GM18507 (cell line): ENCODE measurements at places on chromosomes 5 and 9.

DNA sequence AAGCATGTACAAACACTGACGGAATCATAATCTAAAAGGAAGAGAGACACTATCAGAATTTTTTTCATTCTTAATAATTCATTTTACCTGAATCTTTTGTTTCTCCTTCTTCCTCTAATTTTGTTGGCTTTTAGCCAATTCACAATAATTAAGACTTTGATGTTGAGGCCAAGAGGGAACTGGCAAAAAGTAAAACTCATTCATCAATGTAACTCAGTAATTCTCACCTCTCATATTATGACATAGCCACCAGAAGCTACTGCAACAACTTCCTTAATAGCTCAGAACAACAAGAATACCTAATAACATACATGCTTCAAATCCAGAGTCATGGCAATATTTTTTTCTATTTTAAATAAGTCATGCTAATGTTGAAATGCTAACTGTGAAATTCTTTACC is 64.5 kb downstream of the MCTP1 start:
- no peak for DNase-seq

GRCh38 chr5:170625221-170626165 is 121.7 kb downstream of the KCNIP1 start:
- no peak for DNase-seq

DNA sequence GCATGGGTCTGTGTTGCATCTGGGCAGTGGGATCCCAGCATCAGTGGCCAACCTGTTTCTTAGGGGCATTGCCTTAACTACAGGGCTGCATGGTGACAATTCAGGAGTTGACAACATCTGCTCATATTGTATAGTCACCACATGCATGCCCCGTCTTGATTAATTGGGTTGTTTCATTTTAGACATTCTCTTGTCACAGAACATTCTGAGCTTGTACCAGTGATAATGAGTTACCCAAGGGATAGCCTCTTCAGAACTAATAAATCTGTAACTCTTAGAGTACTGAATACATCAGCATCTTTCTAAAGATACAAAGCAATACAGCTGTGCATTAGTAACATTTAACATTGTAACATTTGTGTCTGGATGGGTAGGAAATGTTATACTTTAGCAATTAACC is 426.5 kb upstream of the CD180 start:
- no peak for DNase-seq

- peak; percentile 26 for DNase-seq
Observed at GRCh38 chr5:177133853-177134696, 502 bp downstream of the NSD1 start.

GRCh38 chr9:7752481-7752880 is 47.1 kb downstream of the DMAC1 start:
- DNase-seq: no peak

DNA sequence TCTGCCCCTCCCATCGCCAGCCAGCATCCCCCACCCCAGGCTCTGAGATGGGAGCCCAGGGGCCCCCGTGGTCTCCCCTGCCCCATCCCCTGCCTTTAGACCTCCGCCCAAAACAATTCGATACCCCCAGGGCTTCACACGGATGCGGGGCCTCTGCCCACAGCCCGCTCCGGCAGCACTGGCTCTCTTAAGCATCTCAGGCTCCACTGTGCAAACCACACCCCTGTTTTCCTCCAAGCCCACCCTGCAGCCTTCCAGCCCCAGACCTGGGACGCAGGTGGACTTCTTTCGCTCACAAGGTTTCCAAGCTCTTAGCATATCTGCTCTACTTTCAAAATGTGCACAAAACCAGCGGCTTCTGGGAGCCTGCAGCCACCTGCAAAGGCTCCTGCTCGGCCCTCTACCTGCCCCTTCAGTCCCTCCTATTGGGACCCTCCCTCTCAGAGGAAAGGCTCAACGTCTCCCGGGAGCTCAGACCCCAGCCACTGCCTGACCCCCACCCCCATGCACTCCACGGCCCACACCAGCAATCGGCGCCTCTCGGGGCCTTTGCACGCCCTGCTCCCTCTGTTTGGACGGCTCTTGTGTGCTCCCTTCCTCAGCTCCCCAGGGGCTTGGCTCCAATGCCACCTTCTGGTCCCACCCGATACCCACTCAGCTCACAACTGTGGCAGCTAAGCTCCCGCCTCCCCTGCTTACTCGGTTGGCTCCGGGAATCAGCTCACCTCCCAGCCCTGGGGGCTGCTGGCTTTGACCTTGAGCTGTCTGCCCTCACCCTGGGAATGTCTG is 918 bp upstream of the SLC9A3 start:
- no peak for DNase-seq

GRCh38 chr9:136724772-136725171 is 12.4 kb downstream of the DIPK1B start:
- DNase-seq: no peak

GRCh38 chr5:149422366-149423048 is 43.4 kb upstream of the IL17B start:
- no peak for DNase-seq

GRCh38 chr5:85813146-85813545 is 804.6 kb upstream of the COX7C start:
- no peak for DNase-seq

DNA sequence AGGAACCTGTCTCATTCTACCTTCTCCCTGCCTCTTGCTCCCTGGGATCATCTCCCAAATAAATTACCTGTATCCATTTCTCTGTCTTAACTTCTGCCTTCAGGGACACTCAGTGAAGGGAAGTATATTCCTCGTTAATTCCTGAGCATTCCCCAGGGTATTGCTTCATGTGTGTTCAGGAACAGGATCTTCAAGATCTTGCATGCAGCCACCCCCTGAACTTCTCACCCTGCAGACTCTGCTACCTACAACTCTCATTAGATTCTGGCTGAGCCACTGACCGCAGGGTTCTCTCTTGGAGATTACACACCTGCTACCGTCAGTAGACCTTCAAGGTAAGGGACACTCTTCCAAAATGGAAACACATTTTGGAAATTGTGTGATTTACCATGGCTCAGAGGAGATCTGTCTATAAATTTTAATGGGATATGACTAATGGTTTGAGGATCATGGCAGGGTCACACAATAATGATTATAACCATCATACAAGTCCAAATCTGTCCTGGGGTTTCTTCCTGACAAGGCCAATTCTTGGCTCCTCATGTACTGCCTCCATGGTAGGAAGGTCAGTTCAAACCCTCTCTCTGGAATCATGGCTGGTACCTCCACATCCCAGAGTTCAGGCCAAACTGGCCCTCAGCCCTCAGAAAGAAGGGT is 38.9 kb upstream of the UGCG start:
- DNase-seq: no peak

GRCh38 chr9:22446950-22447617 is 460 bp downstream of the DMRTA1 start:
- DNase-seq: no peak

DNA sequence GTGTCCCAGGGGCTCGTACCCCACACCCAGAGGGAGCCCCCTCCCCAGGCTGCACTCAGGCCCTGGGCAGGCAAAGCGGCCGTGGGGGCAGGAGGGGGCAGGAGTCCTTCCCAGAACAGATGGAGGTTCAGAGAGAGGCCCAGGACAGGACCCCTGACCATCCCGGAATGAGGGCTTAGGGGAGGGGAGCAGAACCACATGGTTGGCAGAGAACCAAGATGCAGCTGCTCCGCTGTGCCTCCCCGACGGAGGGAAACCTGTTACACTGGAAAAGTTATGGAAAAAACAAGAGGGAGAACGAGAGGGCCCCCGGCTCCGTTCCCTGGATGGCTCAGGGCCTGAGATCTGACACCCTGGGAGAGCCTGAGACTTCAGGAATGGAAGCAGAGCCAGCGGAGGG is 22.7 kb downstream of the SLC12A7 start:
- DNase-seq: no peak

GRCh38 chr5:154221371-154221896 is 30.9 kb downstream of the GALNT10 start:
- DNase-seq: no peak

DNA sequence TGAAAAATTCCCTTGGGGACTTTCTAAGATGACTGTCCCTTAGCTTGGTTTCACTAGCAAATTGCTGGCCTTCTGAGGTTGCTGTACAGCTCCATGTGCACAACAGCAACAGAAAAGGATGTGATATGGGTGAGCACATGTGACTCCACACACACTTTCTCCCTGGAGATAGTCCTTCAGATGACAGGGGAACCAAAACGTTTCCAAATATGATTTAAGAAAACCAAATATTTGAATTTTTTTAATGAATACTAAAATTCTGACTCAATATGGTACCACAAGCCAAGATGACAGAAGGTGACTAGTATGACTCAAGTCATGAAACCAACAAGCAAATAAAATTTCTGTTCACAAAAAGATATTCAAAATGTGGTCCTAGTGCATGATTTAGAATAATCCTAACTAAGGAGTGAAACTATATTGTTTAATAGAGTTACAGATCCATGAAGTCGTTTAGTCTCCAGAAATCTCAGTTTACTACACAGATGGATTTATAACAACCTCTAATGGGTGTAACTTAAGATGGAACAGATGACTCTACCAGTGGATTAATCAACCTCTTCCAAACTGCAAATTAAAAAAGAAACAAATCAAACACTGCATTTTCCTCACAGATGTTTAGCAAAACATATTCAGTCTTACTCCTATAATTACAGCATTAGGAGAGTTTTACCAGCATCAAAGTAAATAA is 144.8 kb upstream of the PIK3R1 start:
- DNase-seq: peak; percentile 50

GRCh38 chr9:76365028-76365427 is 29.2 kb downstream of the RFK start:
- DNase-seq: no peak

DNA sequence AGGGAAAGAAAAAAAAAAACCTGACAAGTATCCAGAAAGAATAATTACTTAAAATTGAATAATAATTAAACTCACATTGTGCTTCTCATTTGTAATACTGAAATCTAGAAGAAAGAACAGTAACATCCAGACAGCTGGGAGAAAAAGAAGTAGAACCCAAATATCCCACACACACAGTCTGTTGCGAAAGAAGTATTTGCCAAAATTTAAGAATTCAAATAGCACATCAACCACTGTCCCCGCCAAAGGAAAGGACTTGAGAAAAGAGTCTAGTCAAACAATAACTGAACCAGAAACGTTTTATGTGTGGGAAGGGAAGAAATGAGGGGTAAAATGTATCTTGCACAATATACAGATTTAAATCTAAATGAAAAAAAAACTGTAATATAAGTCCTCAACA is 202.8 kb downstream of the MLLT3 start:
- DNase-seq: no peak

GRCh38 chr9:109496218-109496617 is 1.9 kb downstream of the PTPN3 start:
- DNase-seq: no peak

- peak; percentile 2 for DNase-seq
Observed at GRCh38 chr5:148482697-148483462, 99.1 kb downstream of the FBXO38 start.

DNA sequence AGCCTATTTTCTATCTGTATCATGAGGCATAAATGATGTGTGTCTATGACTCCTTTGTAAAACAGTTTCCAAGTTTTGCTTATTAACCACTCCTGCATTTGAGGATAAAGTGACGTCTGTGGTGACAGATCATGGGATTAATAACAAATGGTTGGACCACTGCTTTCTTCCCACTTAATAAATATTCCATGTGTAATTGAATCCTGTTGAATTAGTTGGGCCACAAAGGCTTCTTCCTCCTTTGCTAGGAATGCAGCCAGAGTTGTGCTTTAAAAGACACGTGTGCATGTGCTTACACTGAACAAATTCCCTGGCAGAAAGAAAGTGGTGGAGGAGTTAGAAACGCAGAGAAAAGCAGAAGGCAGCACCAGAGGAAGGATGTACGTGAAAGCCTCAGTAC is 150.2 kb downstream of the ACTBL2 start:
- DNase-seq: no peak

GRCh38 chr9:2972475-2972874 is 128.6 kb upstream of the PUM3 start:
- DNase-seq: no peak

DNA sequence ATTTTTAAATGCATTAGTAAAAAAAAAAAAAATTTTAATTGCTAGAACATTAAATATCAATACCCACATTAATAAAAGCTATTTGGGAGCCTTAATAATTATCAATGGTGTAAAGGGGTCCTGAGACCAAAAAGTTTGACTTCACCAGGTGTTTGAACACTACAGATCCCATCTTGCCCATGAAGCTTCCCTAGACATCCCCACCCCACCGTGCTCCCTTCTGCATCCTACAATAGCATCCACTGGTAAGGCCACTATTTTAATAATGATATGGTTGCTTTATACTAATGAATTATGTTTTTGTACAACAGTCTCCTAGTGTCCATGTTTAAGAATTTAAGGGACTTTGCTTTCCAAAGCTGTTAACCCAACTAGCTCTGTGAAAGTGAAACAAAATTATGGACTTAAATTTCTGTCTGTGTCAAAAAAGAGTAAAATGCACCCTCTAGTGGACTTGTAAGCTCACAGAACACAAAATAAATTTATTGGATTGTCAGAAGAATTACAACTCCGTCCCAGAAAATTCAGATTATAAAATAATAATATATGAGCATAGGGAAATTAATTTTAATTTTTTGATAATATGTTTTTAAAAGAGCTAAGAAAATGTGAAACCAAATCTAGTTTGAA is 76.0 kb downstream of the ARL15 start:
- no peak for DNase-seq

GRCh38 chr5:6228257-6229250 is 149.8 kb downstream of the MED10 start:
- DNase-seq: no peak

DNA sequence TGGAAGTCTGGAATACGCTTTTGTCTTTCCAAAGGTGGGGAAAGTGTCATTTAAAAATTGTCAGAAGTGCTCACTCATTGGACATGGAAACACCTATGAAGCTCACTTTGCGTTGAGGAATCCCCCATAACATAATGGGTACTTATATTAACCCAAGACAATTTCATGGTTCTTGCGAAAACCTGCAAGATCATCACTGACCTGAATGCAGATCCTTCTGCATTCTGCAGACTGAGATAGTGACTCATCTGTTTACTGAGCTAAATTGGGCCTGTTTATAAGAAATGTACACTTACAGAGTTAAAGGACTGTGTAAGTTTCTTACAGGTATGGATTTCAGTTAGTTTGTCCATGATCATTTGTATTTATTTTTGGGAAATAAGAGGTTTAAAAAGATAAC is 153.0 kb downstream of the HMHB1 start:
- DNase-seq: no peak
